ENCODE measurements at places on chromosomes 2 and 18.

GRCh38 chr2:241540771-241541561, 17.6 kb upstream of the BOK start:
- DNase-seq, result peak; percentile 47

DNA sequence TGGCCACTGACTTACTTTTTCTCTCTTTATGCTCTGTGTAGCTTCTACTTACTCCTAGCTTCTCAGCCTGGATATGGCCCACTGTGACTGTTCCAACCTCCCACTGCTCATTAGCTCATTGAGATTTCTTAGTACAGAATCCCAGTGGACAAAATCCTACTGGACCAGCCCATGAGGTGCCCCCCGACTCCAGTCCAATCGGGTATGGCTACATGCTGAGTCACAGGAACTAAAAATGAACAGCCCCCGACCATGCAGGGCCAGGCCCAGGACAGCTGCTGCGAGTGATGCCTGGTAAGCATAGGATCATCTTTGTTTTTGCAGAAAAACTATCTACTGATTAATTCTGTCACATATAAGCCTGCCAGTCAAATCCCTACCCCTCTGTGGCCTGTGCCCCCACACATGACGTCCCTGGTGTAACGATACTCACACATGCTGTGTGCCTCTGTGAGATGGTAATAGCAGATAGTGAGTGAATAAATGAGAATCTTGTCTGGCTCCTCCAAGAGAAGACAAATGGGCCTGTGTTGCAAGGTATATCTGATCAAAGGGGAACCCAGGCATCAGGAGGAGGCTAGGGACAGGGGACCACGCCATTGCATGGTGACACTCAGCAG, 85.9 kb upstream of the KLF7 start:
- no peak for DNase-seq

DNA sequence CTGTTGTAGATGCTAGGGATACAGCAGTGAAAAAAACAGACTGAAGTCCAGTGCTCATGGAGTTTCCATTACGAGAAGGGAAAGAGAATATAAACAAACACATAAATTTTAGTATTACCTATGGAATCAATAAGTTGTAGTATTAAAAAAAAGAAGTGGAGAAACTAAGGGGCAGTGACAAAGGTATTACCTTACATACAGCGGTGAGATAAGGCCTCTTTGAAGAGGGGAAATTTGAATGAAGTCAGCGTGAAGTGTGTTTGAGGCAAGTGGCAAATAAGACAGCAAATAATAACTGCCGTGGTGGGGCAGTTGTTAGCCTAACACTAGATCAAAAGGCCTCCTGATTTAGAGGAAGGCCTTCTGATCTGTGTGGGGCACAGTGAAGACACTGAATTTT, 57.9 kb downstream of the TLK1 start:
- no peak for DNase-seq

GRCh38 chr18:61062258-61062657, 271.0 kb upstream of the CDH20 start:
- DNase-seq, result no peak

DNA sequence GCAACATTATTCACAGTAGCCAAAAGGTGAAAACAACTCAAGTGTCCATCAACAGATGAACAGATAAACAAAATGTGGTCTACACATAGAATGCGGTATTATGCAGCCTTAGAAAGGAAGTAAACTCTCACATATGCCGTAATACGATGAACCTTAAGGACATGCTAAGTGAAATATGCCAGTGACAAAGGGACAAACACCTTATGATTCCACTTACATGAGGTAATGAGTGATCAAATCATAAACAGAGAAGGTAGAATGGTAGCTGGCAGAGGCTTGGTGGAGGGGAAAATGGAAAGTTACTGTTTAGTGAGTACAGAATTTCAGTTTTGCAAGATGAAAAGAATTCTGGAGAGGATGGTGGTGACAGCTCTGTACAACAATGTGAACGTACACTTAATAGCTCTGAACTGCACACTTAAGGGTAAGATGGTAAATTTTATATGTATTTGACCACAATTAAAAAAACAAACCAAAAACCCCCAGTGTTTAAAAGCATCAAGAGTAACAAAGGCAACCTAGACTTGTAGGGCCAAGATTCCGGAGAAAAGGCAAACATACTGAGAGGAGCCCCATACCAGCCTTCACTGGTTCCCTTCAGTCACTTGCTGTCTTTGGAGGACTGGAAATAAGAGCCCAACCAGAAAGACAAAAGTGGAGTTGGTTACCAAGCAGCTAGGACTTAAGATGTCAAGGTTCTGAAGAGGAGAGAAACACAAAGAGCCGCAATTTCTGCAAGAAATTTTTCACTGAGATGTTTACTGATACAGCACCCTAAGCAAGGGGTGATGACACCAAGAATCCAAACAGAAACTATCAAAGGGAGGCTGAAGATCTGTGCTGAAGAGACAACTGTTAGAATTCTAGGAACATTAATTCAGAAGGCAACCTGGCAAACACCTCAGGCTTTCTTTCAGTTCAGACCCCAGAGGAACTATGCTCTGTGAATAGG, 61.3 kb downstream of the CUL3 start:
- DNase-seq, result no peak

- DNase-seq, result no peak
These were observed 410 bp upstream of the TGIF1 start for GRCh38 chr18:3449512-3450011.

GRCh38 chr2:84942964-84943421, 28.0 kb upstream of the KCMF1 start:
- no peak for DNase-seq

GRCh38 chr2:144249035-144249637, 270.8 kb downstream of the ZEB2 start:
- no peak for DNase-seq

DNA sequence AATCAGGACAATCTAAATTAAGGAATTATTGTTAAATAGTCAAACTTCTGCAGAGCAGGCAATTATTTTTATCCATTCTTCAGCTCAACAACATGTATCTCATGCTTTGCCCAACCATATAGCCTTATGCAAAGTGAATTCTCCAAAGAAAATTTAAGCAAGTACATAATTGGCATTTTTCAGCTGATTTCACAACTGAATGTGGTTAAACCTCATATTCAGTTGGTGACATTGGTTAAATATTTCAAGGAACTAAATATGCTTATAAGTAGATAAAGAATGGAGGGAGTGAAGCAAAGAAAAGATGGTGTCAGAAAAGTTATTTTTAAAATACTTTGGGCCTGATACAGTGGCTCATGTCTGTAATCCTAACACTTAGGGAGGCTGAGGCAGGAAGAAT, 816.2 kb downstream of the NRXN1 start:
- DNase-seq, result no peak

- DNase-seq, result no peak
These were observed 4.8 kb downstream of the DHRS9 start for GRCh38 chr2:169073963-169074751.

- DNase-seq, result no peak
These were observed 3.8 kb downstream of the ZFAND2B start for GRCh38 chr2:219210196-219210885.

- no peak for DNase-seq
These were observed 194.9 kb upstream of the HDAC4 start for GRCh38 chr2:239595726-239596125.

- DNase-seq, result no peak
These were observed 8.4 kb downstream of the FLACC1 start for GRCh38 chr2:201348758-201349157.

GRCh38 chr2:172472446-172473033, 45.2 kb downstream of the ITGA6 start:
- DNase-seq, result no peak

DNA sequence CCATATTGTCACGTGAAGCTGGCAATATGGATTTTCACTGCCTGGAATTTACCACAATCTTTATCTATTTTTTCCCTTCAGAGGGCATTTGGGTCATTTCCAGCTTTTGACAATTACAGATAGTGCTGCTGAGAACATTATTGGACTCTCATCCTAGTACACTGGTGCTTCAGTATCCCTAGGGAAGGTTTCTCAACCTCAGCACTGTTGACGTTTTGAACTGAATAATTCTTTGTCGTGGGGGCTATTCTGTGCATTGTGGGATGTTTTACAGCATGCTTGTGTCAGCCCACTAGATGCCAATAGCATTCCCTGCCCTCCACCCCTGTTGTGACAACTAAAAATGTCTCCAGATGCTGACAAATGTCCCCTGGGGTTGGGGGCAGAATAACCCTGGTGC, 185.7 kb downstream of the TPGS2 start:
- no peak for DNase-seq

- DNase-seq, result no peak
These were observed 79.7 kb downstream of the PRKCE start for GRCh38 chr2:45731141-45731540.

- DNase-seq, result no peak
These were observed 329.4 kb downstream of the DLGAP1 start for GRCh38 chr18:4125627-4126230.

GRCh38 chr18:67132919-67133318, 383.6 kb downstream of the DSEL start:
- no peak for DNase-seq

- no peak for DNase-seq
These were observed 31.3 kb upstream of the SLC25A52 start for GRCh38 chr18:31791817-31792579.
